Muscle of back (tissue), 13 donors: ENCODE measurements at places on chromosomes 12 and 14. TPM values are rescaled to one million over a fixed set of nuclear protein-coding genes. Genes with fewer than 3 reads are reported as not detected.

GRCh38 chr14:22986508-22987054 lies 4.2 kb upstream of the AJUBA start:
- peak; percentile 85 for DNase-seq

- DNase-seq, result peak; percentile 36
These were observed 16.1 kb upstream of the IFNG start for GRCh38 chr12:68175557-68176061.

Gene GLS2
- 0.15 TPM for polyA plus RNA-seq

Gene SLC4A8
- 1.2 TPM for polyA plus RNA-seq

DNA sequence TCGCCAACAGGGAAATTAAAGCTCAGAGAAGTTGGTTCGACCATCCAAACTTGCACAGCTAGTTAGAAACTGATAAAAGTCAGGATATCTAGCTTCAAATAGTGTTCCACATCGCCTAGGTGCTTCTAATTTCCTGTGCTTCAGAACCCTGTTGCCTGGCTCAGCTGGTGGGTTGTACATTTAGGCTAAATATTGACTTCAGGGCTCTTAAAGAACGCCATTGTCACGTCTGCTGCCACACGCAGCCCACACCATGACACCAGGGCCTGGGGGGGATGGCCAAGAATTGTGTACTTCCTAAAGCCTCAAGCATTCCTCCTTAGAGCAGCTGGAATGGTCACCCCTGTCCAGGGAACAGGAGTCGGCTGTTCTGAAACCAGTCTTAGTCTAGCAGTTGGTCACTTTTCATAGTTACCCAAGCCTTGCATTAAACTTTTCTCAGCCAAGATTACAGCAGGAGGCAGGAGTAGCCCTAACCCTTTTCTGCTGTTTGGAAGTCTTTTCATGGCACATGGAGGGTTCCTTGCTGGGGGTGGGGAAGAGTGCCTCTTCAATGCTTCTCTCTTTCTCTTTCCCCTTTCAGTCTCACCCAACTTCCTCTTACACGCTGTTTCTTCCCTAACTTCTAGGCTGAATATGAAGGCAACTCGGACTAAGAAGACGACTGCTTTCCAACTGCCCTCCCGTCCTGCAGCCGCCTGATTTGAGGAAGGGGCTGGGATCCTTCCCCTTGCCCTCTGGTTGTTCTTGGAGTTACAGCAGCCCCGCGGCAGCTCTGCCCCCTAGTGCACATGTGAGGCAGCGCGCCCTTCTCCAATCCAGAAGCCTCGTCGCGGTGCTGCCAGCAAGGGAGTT lies 17.1 kb downstream of the FOS start:
- DNase-seq, result peak; percentile 72

Gene GALNT9
- polyA plus RNA-seq, result 0.88 TPM
